Renal cortical epithelial cell (primary cell): ENCODE measurements at places on chromosomes 4 and X.
A peak's percentile ranks its signal among the peaks of the same experiment; 100 is the strongest.

DNA sequence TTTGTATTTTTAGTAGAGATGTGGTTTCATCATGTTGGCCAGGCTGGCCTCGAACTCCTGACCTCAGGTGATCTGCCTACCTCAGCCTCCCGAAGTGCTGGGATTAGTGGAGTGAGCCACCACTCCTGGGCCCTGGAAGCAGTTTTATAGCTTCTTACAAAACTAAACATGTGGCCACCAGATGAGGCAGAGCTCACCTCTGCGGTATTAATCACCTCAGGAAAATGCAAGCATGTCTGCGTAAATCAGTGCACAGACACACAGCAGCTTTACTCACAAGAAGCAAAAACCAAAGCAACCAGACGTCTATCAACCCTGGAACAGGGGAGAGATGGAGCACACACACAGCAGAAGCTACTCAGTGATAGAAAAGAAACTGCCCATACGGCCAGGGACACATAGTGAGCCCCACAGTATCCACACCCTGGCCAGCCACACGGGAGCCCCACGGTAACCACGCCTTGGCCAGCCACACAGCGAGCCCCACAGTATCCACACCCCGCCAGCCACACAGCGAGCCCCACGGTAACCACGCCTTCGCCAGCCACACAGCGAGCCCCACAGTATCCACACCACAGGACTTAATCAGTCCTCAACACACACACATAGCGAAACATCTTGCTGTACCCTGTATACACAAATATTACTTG, 30.2 kb downstream of the PPP2R3B start:
- peak; percentile 46 for DNase-seq

GRCh38 chr4:8199594-8200301, 658 bp downstream of the SH3TC1 start:
- no peak for DNase-seq

DNA sequence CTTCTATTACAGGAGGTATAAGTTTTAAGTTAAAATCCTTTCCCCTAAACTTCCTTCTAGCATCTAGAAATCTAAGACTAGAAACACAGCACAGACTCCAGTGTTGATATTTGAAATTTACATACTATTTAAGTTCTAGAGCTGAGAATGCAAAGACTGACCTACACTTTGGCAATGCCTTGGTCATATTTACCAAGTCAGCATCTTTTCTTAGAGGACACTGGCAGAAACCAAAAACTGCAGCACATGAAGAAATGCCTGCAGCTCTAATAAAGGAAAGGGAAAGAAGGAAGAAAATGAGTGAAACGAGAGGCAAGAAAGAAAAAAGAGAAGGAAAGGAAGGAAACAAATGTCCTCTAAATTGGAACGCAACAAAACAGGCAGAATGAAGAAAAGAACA, 443.7 kb upstream of the RASGEF1B start:
- no peak for DNase-seq

GRCh38 chr4:82123934-82124333, 249.9 kb downstream of the HNRNPD start:
- no peak for DNase-seq

DNA sequence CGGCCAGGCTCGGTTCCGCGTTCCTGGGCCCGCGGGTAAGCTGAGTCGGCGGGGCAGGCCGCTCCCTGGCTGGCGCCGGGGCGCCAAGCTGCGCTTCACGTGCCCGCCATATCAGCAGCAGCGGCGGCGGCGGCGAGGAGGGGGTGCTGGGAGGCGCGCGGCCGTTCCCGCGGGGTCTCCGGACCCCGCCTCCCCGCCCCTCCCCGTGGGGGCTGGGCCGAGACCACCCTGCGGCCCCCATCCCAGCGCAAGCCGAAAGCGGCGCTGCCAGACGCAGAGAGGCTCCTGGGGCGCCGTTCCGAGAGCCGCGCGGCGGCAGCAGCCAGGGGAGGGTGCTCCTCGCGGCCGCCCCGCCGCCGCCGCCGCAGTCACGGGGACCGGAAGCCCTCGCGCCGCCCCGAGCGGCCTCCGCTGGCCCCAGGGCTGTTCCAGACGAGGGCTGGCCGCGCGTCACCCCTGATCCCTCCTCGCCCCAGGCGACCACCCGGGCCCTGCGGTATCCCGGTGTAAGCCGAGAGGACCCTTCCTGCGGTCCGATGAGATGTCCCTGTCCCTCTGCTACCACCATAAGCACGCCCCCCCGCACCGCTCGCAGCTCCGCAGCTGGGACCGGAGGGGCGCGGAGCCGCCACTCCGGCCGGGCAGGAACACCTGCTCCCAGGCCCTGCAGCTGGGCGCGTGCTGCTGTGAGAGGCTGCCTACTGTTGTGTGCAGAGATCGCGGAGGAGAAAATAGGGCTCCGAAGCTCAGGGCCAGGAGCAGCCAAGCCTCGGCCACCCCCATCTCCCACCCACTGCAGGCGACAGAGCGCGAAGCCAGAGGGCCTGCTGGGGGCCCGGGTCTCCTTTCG, 7.5 kb upstream of the BCOR start:
- no peak for DNase-seq

- peak; percentile 95 for DNase-seq
These were observed 26.8 kb downstream of the PRPS1 start for GRCh38 chrX:107654872-107655761.

DNA sequence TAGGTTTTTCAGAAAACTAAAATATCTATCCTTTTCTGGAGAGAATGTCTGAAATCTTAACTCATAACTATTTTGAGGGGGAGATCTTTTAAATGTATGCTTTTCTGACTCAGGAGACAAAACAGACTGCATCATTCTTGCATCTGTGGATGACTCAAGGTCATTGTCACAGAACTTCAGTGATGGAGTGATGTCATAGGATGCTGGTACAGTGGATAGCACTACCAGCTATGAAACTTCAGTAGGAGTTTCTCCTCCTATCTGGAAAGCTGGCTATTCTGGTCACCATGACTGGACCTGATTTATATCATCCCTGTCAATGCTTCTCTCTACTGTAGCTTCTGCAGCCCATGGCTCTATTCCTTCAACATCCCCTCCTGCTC, 50.3 kb downstream of the PARM1 start:
- DNase-seq = no peak

GRCh38 chr4:71187404-71188155, 151.2 kb upstream of the SLC4A4 start:
- peak; percentile 95 for DNase-seq

GRCh38 chr4:25879991-25880651, 17.3 kb upstream of the SEL1L3 start:
- DNase-seq = no peak
